ENCODE measurements at places on chromosomes 2 and 18.

DNA sequence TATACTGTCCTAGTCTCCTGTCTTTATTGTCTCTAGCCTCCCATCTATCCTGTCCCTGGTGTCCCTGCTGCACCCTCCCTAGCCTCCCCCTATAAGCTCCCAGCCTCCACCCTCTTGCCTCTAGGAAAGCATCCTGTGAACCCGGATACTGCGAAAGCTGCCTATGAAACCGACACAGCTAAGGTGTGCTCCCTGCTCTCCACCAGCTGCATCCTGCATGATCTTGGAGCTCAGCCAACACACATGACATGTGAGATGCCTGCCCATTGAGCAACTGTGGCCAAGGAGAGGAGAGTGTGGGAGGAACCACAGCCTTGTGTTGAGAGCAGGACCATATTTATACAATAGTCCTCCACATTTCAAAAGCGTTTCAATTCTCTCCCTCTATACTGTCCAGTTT is 187.1 kb downstream of the ZBTB7C start:
- DNase-seq = peak; percentile 96

DNA sequence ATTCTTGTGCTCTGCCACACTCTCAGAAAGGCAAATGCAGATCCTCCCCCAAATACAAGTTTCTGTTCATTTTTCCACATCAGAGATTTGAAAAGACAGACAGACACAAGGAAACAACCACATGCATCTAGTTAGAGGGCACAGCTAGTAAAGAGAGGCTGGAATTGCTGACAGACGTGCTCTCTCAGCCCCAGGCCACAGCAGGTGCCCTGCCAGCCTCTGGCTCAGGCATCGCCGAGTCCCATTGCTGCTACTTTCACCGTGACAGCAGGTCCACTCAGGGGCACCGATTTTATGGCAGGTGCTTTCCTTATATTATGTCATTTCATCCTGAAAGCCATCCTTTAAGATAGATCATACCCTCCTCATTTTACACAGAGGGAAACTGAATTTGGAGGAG is 507.5 kb downstream of the EIPR1 start:
- DNase-seq = no peak

GRCh38 chr18:8493141-8493540 is 116.1 kb upstream of the RAB12 start:
- no peak for DNase-seq

DNA sequence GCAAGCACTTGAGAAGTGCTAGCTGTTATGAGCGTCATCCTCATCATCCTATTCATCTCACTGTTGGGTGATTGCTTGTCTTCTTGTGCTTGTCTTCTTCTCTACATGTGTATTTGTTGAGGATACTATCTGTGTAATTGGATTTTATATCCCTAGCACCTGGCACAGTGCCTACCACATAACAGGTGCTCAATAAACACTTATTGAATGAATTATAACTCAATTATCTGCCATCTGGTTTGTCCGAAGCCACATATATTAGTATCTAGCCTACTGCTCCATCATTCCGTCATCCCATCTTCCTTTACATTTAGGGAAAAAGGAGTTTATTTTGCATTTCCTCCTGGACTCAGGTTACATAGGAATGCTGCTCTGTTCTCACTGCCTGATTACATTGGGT is 330.4 kb upstream of the ETAA1 start:
- DNase-seq = no peak

GRCh38 chr2:60383401-60384143 is 169.9 kb downstream of the BCL11A start:
- DNase-seq = no peak

GRCh38 chr2:9178904-9179571 is 27.6 kb upstream of the ASAP2 start:
- peak; percentile 59 for DNase-seq
